ENCODE measurements at places on chromosomes 13 and 19.

DNA sequence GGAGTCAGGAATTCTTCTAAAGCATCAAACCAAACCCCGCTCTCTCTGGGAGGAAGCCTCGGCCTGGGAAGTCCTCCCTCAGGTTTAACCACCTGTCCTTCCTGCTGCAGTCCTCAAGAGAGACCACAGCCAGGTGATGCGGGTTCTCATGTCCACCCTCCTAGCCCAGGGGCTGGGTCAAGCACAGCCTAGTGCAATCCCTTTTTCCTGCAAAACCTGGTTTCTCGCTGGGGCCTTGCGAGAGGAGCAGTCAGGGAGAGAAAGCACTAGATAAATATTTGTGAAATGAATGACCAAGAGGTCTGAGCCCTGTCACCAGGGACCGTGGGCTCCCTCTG, 2.4 kb downstream of the SLC8A2 start:
- DNase-seq: no peak

DNA sequence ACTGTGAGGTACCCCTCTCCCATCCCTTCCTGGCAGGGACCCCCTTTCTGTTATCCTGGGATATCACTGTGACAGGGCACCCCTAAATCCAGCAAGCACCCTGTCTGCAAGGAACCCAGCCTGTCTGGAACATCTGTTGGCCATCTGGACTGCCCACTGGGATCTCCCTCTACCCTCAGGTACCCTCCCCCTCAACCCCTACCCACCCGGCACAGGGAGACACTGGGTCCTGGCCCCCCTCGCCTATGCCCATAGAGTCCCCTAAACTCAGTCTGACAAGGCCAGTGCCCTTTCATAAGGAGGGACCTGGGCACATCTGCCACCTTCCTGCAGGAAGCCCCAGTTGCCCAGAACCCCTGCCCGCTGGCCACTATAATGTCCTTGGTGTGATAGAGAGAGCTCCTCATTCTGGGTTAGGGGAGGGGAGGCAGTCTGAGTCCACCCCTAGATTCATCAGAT, 2.8 kb upstream of the SLC27A5 start:
- DNase-seq: no peak

- DNase-seq: no peak
These were observed 52.0 kb downstream of the RAB20 start for GRCh38 chr13:110509478-110509926.

DNA sequence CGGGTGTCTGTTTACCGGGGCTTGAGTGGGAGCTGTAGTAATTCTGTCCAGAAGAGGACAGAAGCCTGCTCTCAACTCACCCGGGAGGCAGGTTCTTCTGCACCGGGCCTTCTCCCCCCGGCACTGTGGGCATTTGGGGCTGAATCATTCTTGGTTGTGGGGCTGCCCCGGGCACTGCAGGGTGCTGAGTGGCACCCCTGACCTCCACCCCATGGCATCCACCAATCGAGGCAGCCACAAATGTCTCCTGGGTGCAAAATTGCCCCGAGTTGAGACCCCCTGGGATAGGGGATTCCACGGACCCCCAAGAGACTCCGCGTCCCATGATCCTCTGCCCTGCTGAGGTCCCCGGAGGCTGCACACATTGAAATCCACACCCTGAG, 68.8 kb downstream of the GNG7 start:
- no peak for DNase-seq

DNA sequence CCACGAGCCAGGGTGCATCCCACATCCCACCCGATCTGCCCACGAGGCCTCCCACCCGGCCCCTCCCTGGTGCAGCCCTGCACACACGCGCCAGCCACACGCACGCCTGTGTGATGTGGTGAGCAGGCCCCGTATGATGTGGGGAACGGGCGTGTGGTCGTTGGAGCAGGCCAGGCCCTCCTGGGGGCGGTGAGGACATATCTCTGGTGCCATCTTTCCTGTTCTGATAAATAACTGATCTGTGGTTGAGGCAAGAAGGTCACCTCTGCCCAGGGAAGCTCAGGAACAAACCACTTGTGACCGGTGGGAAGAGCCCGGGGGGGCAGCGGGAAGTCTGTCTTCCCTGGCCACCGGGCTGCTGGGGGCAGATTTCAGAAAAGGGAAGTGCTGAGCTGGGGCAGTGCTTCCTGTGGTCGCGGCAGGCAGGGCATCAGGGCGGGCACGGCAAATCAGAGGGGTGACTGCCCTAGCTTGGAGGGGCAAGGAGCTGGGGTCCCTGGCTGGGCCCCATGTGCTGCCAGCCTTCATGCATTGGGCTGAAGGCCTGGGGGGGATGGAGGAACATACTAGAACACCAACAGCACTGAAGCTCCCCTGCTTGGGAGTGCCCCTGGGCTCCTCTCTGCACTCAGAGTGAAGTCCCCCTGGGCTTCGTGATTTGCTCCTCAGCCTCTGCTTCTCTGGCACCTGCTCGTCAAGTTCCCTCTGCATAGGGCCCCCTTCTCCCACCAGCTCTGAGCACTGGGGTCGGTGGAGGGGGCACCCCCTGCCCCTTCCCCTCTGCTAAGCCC, 35.2 kb upstream of the SLC7A10 start:
- DNase-seq: no peak

DNA sequence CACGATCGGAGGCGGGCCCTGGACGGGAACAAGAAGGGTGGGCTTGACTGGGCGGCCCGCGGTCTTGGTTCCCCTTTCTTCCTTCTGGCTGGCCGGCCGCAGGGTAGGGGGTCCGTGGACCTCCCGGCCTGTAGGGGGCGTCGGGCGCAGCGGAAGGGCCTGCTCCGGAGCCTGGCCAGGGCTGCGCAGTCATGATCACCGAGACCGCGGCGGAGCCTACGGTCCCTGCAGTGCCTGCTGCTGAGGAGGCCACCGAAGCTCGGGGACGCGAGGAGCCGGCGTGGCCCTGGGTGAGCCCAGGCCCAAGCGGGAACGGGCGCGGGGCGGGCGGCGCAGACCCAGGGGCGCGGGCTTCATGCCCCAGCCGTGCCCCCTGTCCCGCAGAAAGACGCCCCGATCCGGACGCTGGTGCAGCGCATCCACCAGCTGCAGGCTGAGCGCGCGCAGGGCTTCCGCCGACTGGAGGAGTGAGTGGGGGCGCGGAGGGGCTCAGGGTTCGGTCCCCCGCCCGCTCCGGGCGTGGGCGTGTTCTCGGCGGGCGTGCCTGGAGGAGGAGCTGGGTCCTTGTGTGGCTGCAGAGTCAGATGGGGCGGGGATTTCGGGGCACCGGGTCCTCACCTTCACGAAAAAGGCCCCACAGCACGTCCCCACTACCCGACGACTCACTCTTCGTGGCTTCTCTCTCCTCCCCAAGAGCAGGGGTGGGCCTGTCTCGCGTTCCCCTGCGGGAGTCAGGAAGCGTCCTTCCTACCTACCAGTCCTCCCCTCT, at the start of gene REX1BD:
REX1BD (plus strand) TSS at position 188 of the 769 bp plus-strand sequence; CDS start at position 192, 4 bp downstream.
- DNase-seq: peak; percentile 84

DNA sequence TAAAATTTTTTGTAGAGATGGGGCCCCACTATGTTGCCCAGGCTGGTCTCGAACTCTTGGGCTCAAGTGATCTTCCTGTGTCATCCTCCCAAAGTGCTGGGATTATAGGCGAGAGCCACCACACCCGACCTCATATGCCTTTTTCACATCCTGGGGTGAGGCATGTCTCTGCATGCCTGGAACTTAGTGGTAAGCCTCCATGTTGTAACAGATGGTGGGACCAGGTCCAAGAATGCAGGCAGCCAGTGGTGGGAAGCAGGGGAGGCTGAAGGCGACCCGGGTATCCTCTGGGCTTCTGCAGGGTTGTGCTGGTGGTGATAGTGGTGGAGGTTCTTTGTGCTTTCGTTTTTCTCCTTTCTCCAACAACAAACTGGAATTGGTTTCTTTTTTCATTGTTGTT, 30.1 kb upstream of the CCDC124 start:
- DNase-seq: no peak

- DNase-seq: peak; percentile 12
These were observed 1.4 kb downstream of the ANKRD10 start for GRCh38 chr13:110913322-110914080.

GRCh38 chr13:98994896-98995295, 17.0 kb upstream of the DOCK9 start:
- no peak for DNase-seq

GRCh38 chr13:33252135-33252534, 33.4 kb downstream of the STARD13 start:
- DNase-seq: no peak

DNA sequence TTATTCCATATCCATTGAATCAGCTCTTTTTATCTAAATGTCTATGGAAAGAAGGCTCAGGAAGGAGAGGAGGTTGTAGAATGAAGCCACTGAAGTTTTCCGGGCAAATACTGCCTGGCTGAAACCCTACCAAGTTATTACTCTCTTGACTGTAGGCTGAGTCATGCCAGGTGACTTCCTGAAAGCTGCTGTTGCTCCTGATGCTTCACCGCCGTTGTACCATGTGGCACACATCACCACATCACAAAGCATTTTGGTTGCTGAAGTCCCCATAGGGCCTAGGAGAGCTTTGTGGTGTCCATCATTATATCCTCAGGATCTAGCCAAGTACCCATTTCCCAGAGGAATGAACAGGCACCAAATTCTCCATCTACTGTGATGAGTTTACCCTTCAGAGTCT, 11.1 kb upstream of the TDRD12 start:
- DNase-seq: no peak

DNA sequence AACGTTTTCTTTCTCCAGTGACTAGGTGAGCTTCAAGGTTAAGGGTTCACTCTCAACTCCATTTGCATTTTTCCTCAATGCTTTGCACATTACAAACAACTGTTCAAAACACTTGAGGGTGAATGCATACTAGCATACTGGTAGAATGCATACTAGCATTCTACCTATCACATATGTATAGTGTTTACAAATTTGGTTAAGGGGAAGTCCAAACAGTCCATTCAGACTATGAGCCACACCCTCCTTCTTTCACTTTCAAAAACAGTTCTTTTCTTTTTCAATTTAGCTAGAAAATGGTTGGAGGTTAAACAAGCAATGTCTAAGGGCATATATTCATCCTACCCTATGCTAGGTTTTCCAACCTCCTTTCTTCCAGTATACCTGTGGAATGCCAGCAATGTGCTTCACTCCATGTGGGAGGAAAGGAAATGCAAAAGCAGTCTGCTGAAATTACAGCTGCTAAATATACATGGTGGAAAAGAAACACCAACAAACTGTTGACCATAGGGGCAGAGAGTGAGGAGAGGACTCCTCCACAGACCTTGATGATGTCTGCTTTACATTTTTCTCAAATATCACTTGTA, 102.6 kb downstream of the DOCK9 start:
- no peak for DNase-seq

DNA sequence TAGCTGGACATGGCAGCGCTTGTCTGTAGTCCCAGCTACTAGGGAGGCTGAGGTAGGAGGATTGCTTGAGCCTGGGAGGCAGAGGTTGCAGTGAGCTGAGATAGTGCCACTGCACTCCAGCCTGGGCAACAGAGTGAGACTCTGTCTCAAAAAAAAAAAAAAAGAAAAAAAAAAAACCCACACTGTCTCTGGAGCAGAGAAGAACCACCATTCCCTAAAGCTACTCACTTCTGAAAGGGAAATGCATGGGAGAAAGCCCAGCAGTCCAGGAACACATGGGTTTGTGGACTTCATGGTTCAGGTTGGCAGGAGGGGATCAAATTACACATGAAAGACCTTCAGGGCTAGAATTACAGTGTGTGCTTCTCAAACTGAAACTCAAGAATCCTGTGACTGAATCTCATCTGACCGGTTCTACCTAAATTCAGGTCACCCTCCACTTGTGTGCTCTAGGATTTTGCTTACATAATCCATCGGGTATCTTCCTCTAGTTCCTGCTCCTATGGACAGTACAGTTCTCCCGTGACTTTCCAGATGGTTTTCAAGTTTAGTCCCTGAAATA, 30.2 kb upstream of the CPB2 start:
- DNase-seq: no peak

- no peak for DNase-seq
These were observed 2.4 kb downstream of the CLN5 start for GRCh38 chr13:76994281-76994680.

DNA sequence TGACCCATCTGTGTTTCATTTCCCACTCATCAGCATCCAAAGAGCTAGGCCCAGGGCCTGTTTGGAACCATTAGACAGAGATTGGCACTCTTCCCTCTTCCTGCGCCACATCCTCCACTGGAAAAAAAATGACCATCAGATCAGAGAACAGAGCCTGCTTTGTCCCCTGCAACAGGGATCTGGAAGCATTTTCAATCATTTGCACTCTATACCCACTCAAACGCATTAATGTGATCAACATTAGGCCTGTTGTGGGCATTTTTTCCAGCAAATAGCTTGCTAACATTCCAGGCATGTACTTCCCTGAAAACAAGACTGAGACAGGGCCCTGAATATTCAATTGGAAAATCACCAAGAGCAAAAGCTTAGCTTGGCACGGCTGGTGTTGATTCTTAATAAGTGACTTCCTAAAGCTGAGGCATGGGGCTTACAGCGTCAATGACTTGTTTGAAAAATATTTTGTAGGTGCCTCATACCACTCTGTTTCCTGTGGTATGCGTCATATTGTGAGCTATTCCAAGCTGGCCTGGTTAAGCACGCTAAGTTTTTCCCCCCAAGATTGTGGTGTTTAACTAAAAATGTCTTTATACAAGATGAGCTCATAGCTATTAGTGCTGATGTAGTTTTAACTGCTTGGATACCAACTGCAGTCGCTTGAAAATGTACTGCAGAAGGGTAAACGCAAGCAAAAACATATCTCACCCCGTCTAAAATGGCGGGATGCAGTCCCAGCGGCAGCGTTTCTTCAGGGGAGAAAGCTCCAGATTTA, 404.4 kb downstream of the SPRY2 start:
- DNase-seq: no peak

DNA sequence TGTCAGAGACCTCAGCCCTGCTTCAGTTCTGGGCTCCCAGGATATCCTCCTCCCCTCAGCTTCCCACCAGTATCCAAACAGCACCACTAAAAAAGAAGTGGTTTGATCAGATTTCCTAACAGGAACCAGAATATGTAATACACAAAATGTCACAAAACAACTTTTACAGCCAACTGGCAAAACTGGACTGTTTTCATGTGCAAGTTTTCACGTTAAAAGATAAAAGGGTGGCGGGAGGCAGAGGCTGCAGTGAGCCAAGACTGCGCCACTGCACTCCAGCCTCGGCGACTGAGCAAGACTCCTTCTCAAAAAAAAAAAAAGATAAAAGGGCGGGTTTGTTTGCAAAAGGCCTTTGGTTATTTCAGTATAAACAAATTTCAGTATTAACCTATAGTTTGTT, 13.1 kb downstream of the PCID2 start:
- no peak for DNase-seq

DNA sequence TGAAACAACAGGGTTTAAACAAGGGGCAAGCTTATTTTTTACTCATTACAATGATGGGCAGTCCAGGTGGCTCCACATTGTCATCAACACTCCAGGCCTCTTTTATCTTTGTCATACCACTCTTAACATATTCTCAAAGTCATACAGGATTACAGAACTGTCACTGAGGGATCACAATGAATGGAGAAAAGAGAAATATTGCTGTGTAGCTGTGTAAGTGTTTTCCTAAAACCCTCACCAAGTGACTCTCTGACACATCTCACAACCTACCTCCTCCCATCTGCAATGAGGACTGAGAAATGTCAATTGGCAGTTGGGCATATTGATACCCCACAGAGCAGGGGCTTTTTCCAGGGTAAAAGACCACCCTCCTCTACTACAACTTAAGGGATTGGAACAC, 562.1 kb downstream of the TBC1D4 start:
- DNase-seq: no peak

- DNase-seq: no peak
These were observed 4.6 kb downstream of the NFIC start for GRCh38 chr19:3370728-3371591.

GRCh38 chr13:49606747-49607648, 21.3 kb upstream of the ARL11 start:
- peak; percentile 66 for DNase-seq

All from T-helper 2 cell (primary cell).